Stimulated activated CD4-positive, alpha-beta T cell treated with anti-CD3 and anti-CD28 coated beads, Interleukin-4, amount 100 ng/mL, for 4 hours (primary cell): ENCODE measurements at places on chromosomes 3 and 15.

DNA sequence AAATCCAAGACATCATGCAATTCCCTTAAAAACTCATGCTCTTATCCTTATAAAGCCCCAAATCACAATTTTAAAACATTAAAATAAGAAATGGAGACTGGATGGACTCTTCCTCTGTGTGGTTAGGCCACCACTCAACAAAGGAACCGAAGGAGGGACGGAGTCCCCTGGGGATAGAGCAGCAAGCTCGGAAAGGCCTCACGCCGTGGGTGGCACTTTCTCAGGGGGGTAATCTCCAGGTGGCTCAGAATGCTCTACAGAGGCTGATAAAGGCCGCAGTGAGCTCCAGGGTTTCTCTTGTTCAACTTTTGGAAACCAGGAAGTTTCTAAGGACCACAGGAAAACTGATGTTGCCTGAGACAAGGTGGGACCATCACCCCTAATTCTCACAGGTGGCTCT is 23.2 kb downstream of the CCR9 start:
- no peak for DNase-seq

GRCh38 chr3:52277071-52277964 is 1.1 kb downstream of the WDR82 start:
- DNase-seq, result peak; percentile 75

DNA sequence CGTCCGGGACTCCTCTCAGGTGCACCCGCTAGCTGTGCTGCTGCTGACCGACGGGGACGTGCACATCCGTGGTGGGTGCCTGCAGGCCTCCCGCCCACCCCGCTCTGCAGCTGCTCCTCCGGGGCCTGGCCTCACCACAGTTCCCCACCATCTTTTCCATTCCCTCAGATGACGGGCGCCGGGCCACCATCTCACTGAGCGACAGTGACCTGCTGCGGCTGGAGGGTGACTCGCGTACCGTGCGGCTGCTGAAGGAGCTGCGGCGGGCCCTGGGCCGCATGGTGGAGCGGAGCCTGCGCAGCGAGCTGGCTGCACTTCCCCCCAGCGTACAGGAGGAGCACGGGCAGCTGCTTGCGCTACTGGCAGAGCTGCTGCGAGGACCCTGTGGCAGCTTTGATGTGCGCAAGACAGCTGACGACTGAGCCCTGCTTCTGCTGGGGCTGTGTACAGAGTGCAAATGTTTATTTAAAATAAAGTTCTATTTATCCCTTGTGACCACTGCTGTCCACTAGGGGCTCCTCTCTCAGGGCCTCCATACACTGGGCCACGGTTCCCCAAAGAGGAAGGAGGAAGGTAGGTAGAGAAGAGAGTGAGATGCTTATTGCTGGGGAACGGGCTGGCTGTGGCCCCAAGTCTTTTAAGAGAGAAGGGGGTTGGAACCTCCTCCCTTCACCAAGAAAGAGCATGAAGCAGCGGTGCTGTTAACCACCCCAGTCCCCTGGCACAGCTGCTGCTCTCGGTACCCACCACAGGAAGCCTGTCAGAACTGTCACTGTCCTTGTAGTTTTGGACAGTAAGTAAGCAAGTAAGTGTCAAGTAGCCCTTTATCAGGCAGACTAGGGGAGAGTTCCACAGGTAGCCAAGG is 47.0 kb downstream of the DHX30 start:
- no peak for DNase-seq

DNA sequence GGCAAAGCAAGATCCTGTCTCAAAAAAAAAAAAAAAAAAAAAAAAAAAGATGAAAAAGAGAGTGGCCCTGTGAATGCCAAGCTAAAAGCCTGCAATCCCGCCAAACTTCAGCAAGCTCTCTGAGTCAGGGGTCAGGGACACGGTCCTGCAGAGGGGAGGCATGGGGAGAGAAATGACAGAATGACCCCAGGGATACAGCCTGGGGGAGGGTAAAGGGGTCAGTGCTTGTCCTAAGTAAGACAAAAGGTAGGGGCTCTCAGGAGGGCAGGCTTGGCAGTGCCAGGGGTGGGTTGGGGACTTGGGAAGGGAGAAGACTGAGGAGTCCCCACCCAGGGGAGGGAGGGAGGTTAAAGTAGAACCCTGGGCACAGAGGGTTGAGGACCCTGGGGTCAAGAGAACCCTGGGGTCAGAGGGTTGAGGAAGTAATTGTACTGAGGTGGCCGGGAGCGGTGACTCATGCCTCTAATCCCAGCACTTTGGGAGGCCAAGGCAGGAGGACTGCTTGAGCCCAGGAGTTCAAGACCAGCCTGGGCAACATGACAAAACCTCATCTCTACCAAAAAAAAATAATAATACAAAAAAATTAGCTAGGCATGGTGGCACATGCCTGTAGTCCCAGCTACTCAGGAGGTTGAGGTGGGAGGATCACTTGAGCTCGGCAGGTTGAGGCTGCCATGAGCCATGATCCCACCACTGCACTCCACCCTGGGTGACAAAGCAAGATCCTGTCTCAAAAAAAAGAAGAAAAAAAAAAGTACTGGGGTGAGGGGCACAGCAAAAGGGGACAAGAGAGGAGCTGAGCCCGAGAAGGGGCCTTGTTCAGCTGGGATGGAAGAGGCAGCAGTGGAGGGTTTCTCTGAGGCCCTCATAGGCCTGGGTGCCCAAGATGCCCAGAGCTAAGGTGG is 5.2 kb upstream of the SEMA3B start:
- no peak for DNase-seq

DNA sequence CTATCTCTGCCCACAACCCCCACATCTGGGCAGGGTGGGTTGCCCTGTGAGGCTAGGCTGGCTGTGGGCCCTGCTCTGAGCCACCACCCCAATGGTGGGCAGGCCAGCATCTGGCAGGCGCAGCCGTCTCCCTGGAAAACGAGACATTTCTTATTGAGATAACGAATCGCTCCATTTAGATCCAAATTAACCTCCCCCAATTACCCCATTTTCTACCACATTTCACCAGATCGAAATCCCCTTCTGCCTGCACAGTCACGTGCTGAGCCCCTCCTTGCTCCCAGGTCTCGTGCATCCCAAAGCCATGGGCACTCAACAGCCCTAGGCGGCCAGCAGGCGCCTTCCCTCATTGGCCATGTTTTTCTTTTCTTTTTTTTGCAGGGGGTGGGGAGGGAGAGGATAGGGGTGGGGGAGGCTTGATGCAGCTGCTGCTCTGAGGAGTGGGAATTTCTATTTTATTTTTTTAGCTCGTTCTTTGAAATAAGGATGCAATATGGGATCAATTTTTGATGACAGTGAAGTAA is 53.0 kb upstream of the TMEM115 start:
- no peak for DNase-seq

DNA sequence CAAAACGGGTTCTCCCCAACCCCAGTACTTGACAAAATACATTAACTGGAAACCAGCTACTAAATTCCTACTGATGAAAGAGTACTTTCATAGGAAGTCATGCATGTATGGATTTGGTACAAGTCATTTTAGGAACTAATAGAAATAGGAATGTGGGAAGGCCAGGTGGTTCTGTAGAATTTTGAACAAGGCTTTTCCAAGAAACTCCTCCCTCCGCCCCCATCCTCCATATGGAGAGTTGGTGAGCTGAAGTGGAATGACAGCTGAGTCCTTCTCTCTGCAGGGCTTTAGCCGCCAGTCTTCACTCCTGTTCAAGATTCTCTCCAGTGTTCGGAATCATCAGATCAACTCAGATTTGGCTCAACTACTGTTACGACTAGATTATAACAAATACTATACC is 33.2 kb downstream of the TUBGCP4 start:
- DNase-seq, result no peak

DNA sequence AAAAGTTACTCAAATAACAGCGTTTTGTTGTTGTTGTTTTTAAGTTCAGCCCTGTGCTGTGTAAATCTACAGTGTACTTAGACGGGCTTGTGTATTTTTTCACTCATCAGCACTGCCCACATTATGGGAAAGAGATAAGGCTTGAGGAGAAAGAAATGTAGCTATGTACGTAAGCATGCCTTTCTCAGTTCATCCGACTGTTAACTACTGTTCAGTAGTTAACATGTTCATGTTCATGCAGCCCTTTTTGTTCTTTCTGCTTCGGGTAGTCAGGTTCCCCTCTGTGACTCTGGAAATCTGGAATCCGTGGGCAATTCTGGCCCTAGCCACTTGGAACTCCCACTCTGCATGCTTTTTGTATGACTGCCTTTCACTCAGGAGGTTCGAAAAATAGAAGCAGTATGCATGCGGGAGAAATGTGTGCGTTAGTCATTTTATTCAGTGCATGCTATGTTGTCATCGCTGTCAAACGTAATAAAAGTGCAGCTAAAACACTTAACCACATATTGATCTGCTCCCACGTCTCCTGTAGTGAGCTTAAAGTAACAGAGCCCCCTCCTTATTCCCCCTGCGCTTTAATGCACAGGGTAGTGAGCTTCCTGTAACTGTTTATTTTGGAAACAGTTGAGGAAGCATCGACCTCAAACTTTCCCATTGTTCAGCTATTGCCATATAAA is 283.1 kb upstream of the NR2F2 start:
- no peak for DNase-seq

DNA sequence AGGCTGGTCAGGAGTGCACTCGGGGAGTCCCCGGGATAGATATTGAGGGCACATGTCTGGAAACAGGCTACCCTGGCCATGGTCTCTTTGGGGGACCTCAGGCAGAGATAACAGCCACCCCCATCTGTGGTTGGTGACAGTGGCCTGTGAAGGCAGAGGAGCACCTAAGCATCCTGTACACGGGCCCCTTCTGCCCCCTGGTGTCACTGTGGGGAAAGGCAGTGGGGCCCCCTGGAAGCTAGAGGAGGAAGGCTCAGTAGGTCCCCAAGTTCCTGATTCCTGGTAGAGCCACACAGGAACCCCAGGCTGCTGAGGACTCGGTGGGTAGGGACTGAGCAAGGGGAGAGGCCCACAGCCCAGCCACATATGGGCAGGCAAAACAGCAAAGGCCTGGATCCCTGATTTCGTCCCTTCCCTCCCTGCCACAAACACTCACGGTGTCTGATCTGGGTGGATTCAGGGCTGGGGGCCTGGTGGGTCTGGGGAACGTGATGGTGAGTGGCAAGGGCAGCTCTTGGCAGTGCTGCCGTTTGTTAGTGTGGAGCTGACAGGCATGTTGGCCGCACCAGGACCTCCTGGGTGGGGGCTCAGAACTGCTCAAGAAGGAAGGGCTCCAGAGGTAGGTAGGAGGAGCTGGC is 14.1 kb upstream of the CXCR6 start:
- DNase-seq, result peak; percentile 48

GRCh38 chr3:197736491-197737318 is at the start of gene RUBCN:
Gene RUBCN (minus strand): TSS chr3:197736904. CDS start chr3:197736719, 185 bp downstream.
- peak; percentile 91 for DNase-seq

- no peak for DNase-seq
These were observed 2.2 kb upstream of the GABRG3 start for GRCh38 chr15:26968806-26969205.

DNA sequence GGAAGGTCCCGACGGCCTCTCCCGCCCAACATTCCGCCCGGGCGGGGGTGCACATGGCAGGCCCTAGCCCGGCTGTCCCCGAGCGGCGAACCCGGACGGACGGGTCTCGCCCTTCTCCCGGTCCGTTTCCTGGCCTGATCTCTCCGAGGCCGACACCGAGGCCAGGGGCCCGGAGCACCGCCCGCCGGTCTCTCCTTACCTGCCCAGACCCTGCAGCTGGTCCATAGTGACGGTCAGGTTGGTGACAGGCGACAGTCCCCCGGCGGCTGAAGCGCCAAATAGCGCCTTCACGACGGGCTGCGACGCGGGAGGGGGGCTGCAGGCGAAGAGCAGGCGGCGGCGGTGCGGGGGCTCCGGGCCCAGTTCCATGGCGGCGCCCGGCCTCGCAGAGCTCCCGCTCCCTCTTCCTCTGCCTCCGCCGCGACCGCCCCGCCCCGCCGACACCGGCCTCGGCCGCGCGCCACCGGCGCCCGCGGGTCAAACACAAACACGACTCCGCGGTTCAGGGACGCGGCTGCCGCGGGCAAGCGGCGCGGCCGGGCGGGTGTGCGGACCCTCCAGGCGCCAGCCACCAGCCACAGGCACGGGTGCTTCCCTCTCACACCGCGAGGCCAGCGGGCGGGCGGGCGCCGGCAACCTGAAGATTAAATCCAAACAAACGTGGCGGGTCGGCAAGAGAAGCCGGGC is 495 bp downstream of the CDC25A start:
- DNase-seq, result peak; percentile 25

DNA sequence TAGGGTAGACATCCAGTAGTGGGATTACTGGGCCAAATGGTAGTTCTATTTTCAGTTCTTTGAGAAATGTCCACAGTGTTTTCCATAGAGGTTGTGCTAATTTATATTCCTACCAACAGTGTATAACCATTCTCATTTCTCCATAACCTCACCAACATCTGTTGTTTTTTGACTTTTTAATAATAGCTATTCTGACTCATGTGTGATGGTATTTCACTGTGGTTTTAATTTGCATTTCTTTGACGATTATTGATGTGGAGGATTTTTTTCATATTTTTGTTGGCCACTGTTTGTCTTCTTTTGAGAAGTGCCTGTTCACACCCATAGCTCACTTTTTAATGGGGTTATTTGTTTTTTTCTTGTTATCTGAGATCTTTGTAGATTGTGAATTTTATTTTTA is 125.2 kb downstream of the CFAP20DC start:
- DNase-seq, result no peak

GRCh38 chr3:16885593-16886302 is 993 bp downstream of the PLCL2 start:
- no peak for DNase-seq

DNA sequence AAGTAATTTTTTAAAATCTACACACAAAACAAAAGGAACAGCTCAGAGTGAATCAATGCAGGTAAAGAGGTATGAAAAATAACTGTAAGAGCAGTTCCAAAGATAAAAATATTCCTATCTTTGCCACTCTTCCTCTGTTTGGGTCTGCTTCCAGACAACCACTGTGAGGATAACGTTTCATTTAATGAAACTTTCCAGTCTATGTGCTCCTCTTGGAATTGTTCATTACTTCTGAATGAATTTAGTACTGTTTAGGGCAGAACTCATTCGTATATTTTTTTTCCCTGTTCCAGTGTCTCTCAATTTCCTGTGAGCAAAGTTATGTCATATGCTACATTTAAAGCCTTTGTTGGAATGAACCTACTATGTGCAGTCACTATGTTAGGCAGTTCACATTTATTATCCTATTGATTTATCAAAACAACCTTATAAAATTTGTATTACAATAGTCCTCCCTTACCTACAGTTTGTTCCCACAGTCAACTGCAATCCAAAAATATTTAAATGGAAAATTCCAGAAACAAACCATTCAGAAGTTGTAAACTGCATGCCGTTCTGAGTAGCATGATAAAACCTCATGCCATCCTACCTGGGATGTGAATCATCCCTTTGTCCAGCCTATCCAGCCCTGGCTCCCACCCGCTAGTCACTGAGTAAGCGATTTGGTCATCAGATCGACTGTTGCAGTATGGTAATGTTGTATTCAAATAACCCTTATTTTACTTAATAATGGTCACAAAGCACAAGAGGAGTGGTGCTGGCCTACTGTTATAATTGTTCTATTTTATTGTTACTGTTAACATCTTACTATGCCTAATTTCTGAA is 98.1 kb downstream of the TMCC1 start:
- no peak for DNase-seq

DNA sequence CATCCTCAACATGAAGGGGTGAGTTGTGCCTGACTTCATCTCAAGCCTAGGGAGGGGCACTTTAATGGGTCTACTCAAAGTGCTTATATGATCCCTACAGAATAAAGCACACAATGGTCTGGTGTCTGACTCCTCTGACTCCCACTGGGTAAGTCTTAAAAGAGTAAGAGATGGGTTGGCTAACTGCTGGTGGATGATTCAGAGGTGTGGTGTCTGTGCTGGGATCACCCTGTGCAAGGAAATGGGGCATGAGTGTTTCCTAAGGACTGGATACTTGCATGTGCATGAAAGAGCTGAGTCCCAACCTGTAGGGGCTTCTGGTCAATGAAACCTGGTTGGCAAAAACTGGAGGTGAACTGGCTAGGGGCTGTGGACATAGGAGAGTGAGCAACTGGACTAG is 158.8 kb downstream of the IL20RB start:
- no peak for DNase-seq

GRCh38 chr3:32257641-32258438 is 19.4 kb downstream of the CMTM8 start:
- no peak for DNase-seq
